ENCODE measurements at places on chromosomes 2 and 18.

DNA sequence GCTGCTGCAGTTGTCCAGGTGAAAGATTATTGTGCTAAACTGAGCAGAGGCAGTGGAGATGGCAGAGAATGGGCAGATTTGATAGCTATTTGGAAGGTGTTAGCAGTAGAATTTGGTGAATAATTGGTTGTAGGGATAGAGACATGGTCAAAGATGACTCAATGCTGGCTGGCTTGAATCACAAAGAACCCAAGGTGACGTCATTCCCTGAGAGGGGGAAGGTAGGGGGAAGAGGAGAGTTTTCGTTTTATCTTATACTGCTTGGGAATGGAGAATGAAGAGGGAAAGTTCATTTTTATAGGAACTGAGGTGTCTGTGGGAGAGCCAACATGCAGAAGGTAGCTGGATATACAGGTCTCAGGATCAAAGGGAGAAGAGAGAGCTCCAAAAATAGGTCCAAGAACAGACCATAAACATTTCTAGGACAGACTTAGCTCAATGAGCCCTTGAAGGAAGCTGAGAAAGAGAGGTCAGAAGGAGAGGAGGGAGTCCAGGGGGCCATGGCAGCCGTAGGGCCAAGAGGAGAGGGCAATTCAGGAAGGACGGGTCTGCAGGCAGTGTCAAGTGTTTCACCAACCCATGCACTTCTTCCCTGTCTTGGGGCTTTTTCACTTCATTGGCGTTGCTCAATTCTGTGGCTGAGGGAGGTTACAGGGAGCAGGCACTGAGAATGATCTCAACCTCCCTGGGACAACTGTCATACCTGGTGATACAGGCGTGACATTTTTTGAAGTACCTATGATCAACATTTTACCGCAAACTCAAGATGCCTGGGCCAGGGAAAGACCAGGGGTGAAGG is 281.3 kb downstream of the TDRD15 start:
- DNase-seq: no peak

- DNase-seq: peak; percentile 82
Observed at GRCh38 chr2:25822190-25823117, 55.8 kb downstream of the ASXL2 start.

- no peak for DNase-seq
Observed at GRCh38 chr2:232979871-232980461, 33.1 kb downstream of the NGEF start.

DNA sequence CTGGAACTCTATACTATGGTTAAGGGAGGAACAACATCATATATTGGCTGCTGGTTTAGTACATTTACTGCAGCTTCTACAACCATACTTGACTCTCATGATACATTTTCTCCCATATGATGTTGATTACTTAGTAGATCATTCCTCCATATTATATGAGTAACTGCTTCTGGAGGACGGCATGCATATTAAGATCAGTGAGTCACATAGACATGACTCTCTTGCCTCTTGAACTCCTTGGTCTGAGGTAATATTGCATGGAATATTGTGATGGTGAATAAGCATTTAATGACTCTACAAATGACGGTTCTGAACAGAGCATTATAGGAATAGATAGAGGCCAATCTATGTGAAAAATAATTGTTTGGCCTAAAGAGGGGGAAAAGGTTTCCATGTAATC is 418.8 kb upstream of the SPHKAP start:
- no peak for DNase-seq

DNA sequence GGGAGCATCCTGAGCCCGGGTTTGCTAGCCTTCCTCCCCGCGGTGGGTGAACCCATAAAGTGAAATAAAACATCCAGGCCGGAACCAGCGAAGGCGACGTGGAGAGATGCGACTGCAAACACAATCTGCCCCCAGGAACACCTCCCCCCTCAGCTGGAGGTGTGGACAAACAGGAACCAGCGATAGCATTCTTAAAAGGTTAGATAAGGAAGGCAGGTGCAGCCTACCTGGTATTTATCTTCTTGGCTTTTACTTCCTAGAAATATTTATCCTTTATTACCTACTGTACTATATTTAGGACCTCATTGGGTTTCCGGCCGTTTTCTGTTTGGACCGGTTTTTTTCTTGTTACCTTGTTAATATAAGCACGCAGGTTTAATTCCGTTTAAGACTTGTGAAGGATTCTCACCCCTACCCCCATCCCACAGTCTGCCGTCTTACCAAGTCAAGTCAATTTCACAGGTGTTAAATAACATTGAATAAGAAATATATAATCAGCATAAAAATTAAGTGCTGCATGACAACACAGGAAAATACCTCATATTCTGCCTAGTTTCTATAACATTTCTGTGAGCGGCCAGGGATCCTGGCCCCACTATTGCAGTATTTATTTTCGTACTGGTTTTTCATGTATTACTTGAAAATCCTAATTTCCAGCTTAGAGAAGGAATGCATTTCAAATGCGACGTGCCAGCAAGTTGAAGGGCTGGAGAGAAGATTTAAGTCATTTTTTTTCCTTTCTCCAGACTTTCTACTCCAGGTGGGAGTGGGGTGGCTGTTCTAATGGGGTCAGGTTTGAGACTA is 224.0 kb upstream of the ID2 start:
- peak; percentile 36 for DNase-seq

DNA sequence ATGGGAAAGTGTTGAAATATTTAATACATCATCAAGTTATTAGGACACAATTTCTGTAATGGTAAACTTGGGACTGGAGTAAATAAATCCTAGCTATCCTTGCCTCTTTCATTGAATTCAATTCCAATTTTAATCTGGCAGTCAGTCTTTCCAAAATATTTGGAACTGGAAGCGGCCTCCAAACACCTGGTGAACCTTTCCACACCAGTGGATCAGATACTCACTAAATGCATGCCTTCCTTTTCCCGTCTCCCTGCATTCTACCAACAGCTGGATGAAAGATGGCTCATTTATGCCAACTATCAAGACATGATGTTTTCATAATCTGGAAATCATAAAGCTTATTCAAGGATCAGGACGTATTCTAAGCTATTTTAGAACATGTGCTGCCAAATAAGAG is 488.2 kb upstream of the SPHKAP start:
- no peak for DNase-seq

- no peak for DNase-seq
Observed at GRCh38 chr2:88252646-88253045, 82.5 kb downstream of the THNSL2 start.

DNA sequence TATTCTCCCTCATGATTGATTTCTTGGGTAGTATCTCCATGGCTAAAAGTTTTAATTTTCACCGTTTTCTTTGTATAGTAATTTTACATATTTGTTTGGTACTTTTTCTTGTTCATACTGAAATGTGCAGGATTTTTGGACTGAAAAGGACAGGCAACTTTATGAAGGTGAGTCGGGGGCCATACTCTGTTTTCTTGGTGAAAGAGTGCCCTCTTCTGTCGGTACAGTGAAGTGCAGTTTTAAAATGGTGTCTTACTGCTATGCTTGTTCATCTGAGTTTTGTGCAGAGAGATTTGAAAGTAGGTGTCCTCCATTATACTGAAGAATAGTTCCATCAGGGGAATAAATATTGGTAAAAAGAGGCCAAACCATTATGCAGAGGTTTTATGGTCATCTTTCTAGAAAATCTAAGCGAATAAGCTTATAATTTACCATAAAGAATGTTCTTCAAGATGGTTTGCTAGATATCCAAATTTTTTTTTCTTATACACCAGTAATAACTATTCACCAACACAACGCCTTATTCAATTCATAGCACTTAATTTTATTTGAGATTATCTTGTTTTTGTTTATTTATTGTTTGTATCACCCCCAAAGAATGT is 8.7 kb upstream of the SERPINB13 start:
- DNase-seq: no peak

GRCh38 chr2:11784747-11785610 is 38.5 kb downstream of the LPIN1 start:
- peak; percentile 71 for DNase-seq

GRCh38 chr2:210671065-210671464 is 114.7 kb downstream of the CPS1 start:
- no peak for DNase-seq

GRCh38 chr18:36623091-36623490 is 205.7 kb downstream of the TPGS2 start:
- no peak for DNase-seq

DNA sequence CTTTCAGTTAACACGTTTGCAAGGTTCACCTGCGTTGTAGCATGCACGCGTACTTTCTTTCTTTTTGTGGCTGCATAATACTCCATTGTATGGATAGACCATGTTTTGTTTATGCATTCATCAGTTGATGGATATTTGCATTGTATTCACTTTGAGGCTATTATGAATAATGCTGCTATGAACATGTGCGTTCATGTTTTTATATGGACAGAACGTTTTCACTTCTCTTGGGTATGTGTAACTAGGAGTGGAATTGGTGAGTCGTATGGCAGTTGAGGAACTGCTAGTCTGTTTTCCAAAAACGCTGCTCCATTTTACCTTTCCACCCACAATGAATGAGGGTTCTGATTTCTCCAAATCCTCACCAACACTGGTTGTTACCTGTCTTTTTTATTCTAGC is 244.3 kb downstream of the GLI2 start:
- DNase-seq: no peak

DNA sequence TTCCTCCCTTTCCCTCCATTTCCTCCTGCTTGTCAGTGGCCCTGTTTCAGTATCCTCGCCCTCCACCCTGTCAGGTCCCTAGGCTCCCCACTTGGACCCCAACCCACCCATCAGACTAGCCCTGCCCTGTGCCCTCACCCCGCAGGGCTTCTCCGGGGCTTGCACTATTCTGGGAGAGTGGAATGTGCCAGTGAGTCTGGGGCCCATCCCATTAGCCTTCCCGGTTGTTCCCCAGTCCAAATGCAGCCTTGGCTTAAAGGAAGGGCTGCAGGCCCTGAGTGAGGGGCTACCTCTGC is 45.5 kb downstream of the MYO7B start:
- peak; percentile 6 for DNase-seq

DNA sequence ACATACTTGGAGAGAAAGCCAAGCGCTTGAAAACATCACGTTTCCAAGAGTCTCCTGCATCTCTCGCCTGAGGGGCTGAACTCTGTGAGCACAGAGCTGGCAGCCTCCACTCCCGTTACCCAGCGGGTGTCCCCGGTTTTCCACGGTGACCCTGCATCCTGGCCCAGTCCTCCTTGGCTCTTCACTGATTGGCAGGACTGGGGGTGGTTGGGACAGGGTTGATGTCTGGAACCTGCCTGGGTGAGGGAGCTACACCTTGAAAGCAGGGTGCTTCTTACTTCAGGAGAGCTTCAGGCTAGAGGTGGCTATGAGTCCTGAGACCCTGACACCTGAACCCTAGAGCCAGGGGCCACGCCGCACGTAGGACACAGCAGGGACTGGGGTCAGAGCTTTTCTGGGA is 234.1 kb downstream of the DYSF start:
- no peak for DNase-seq

GRCh38 chr2:108449410-108450130 is 564 bp downstream of the GCC2 start:
- no peak for DNase-seq

- no peak for DNase-seq
Observed at GRCh38 chr2:132542953-132543569, 126.5 kb downstream of the GPR39 start.

DNA sequence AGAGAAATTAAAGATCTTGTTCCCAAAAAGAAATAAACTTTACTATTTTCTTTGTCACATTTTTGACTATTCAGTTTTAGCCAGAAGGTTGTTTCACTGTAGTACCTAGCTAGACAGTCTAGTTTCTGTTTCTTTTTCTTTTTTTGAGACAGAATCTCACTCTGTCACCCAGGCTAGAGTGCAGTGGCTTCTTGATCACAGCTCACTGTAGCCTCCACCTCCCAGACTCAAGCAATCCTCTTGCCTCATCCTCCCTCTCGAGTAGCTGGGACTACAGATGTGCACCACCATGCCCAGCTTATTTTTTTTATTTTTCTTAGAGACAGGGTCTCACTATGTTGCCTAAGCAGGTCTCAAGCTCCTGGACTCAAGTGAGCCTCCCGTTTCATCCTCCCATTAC is 2.2 kb downstream of the RBM45 start:
- no peak for DNase-seq

GRCh38 chr18:48661421-48661820 is 122.6 kb downstream of the CTIF start:
- no peak for DNase-seq

GRCh38 chr2:105238664-105239240 is 2.8 kb upstream of the GPR45 start:
- no peak for DNase-seq

DNA sequence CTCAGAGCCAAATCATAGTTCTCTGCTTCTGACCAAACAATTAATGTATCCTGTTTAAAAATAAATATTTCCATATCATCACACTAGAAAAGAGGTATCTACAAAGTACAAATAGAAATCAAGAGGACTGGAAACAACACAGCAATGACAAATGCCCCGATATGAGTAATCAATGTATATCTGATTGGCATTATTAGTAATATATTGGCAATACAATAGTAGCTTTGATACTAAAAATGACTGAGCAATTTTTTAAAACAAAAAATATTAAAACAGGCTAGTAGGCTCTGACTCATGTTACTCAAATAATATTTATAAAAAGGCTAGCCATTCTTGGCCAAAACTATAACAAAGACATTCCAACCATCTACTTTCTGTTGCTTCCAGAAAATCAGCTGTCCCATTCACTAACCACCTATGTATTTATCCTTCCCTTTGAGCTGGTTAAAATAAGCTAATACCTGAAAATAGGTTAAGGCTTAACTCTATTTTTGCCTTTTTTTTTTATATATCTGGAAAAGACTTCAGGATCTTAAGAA is 13.3 kb downstream of the PPP4R3B start:
- no peak for DNase-seq

GRCh38 chr2:240292035-240292574 is 143.4 kb upstream of the GPC1 start:
- DNase-seq: no peak

Data from activated T-cell treated with anti-CD3 and anti-CD28 coated beads, Interleukin-2, amount 50 U/mL, for 48 hours (primary cell).